ENCODE measurements at places on chromosomes 11 and 22.
A peak's percentile ranks its signal among the peaks of the same experiment; 100 is the strongest.

GRCh38 chr11:9138133-9138453 is 46.7 kb upstream of the SCUBE2 start:
- DNase-seq: no peak

DNA sequence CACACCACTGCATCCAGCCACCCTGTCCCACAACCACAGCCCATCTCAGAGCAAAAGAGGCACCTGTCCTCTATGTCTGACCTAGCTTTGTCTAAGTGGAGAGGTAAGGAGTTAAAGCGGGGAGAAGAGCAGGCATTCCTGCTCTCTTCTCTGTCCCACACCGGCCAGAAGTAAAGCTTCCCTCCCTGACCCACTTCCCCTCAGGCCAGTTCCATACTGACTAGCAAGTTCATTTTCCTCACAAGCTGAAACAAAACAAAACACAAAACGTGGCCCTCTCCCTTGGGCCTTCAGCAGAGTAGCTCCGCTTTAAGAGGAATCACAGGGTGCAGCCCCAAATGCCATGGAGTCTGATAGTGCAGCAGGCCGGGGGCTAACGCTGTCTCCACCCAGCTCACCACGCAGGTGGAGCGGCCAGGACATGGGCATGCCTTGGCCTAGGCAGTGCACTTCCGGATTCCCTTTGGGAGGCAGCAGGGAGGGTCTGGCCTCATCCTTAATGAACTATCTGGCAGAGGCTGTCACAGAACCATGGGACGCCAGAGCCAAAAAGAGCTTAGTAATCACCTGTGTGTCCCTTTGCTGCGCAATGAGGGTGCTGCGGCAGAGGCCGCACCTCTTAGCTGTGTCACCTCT is 34.0 kb downstream of the FLI1 start:
- no peak for DNase-seq

GRCh38 chr11:95556342-95557163 is 233.0 kb downstream of the FAM76B start:
- peak; percentile 68 for DNase-seq

DNA sequence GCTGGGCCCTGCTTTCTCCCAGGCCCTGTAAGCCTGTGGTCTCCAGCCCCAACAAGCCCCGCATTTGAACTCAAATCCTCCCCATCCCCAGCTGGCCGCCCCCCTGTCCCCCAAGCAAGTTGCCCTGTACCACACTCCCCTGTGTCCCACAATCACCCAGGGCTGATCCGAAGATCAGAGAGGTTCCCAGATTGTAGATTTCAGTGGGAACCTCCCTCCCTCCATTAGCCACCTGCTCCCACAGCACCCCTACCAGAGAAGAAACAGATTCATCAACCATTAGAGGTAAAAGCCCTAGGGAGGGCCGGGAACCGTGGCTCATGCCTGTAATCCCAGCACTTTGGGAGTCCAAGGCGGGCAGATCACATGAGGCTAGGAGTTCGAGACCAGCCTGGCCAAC is 107.5 kb downstream of the FEZ1 start:
- no peak for DNase-seq

DNA sequence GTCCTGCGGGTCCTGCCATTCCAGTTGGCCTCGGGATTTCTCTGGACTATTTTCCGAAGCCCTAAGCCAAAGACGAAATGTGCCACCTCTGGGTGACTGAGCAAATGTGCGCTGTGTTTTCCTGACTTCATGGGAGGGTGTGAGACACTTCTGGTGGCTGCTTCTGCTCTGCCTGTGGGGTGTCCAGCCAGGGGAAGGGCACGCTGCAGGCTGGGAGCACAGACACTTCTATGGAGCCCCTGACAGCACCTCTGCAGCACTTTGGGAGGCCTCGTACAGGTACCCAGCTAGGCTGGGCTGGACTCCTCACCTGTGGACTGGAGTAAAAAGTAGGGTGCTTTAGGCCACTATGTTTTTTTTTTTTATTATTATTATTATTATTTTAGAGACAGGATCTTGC is 17.7 kb downstream of the TANGO2 start:
- no peak for DNase-seq

DNA sequence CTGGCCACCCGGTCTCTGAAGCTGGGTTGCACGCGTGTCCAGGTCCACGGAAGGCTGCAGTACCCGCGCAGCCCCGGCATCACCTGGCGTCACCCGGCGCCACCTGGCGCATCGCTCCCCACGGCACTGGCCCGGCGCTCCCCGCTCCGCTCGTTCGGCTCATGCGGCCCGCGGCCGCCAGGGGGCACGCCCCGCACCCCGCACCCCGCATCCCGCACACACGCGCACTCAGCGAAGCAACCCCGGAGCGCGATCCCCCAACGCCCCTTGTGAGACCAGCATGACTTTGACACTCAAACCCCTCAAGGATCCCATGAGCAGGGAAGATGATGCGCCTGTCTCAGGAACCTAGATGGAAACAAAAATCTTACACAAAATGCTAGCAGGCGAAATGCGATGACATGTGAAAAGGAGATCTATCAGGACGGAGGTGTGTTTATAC is 11.9 kb downstream of the B3GNT6 start:
- DNase-seq: no peak

- DNase-seq: no peak
Measured at GRCh38 chr22:32562916-32563315, 88.3 kb downstream of the FBXO7 start.

- DNase-seq: no peak
Measured at GRCh38 chr22:24459911-24460310, 32.5 kb downstream of the ADORA2A start.

GRCh38 chr11:43732225-43732624 is 51.7 kb downstream of the HSD17B12 start:
- DNase-seq: no peak

DNA sequence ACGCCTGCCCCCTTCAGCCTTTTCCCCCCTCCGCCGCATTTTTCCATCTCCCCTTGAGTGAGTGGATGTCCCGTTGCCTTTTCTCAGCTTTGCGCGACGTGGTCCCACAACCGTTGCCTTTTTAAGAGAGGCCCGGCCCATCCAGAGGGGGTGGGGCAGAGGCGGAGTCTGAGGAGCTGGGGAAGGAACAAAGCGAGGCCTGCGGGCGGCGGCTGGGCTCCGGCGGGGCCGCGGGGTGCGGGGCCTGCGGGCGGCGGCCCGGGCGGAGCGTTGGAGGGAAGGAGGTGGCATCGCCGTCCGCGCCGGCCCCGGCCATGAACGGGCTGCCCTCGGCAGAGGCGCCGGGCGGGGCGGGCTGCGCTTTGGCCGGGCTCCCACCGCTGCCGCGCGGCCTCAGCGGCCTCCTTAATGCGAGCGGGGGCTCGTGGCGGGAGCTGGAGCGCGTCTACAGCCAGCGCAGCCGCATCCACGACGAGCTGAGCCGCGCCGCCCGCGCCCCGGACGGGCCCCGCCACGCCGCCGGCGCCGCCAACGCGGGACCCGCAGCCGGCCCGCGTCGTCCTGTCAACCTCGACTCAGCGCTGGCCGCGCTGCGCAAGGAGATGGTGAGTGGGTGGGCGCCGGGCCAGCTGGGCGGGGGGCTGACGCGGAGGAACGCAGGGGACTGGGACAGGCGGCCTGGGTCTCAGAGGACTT is at the start of gene FAM89B:
FAM89B (plus strand) TSS at position 183 of the 696 bp plus-strand sequence; CDS start at position 315, 132 bp downstream.
- DNase-seq: peak; percentile 85

DNA sequence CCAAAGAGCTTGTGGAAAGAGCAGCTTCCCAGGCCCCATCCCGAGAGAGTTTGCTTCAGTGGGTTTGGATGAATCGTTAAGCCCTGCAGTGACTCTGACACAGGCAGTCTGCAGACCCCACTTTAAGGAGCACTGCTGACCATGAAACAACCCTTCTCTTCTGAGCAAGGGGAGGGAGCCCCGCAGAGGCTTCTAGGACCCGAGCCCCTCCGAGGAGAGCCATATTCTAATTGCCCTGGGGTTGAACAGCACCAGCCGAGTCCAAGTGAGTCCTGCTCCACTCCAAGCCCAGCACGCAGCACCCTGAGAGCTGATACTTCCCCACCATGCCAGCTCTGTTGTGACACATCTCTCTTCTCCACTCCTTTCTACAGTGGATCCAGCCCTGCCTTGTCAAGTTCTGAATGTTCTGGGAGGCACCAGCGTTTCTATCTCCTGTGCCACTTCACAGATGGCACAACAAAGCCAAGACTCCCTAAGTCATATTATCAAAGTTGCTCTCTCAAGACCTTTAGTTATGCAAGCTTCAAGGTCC is 10.4 kb downstream of the USP2 start:
- no peak for DNase-seq

GRCh38 chr11:119339589-119340334 is 921 bp downstream of the C1QTNF5 start:
- peak; percentile 51 for DNase-seq

- DNase-seq: no peak
Measured at GRCh38 chr22:37618674-37619073, 10.0 kb downstream of the GGA1 start.

- DNase-seq: no peak
Measured at GRCh38 chr11:73833067-73833466, 43.6 kb downstream of the COA4 start.

- DNase-seq: peak; percentile 61
Measured at GRCh38 chr11:97614606-97615005, 1224.8 kb downstream of the JRKL start.

GRCh38 chr22:32916025-32916424 is 114.5 kb downstream of the TIMP3 start:
- DNase-seq: no peak

DNA sequence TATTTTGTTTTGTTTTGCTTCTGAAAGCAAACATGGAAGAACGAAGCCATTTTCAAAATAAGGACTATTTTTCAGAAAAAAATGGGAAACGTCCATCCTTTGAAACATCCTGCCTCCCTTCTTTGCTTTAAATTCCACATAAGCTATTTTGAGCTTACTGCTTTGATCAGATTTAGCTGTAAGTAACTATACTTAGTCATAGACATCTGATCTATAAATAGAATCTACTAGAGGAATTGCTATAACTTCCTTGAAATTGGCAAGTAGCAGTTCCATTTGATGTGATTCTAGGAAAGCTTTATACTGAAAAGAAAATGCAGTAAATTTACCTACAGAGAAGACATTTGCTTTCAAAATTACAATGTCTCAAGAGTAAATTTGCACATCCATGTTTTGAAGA is 305.8 kb downstream of the TTC28 start:
- peak; percentile 45 for DNase-seq

DNA sequence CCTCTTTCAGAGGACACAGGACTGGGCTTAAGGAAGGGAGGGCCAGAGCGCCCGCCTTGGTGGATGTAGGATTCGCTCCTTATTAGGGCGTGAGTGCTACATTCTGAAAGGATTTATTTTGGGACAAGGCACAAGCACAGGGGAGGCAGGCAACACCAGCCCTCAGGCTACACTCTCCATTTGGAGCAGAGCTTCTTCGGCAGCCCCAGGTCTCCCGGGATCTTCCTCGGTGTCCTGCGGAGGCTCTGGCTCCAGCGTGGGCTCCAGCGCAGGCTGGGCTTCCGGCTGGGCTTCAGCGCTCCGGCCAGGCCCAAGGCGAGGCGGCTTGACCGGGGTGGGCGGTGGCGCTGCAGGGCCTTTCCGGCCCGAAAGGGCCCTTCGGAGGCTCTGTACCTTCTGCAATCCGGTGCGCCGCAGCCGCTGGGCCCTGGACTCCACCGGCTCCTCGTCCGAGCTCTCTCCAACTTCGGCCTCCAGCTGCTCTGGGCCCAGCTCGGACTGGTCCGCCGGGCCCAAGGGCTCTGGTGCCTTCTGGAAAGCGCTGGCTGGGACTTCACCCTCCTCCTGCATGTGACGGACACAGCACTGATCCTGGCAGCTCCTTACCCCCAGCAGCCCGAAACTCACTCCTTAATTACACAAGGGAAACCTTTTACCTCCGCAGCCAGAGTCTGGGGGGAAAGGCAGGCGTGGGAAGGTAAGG is 1.1 kb downstream of the CAVIN3 start:
- DNase-seq: peak; percentile 26

DNA sequence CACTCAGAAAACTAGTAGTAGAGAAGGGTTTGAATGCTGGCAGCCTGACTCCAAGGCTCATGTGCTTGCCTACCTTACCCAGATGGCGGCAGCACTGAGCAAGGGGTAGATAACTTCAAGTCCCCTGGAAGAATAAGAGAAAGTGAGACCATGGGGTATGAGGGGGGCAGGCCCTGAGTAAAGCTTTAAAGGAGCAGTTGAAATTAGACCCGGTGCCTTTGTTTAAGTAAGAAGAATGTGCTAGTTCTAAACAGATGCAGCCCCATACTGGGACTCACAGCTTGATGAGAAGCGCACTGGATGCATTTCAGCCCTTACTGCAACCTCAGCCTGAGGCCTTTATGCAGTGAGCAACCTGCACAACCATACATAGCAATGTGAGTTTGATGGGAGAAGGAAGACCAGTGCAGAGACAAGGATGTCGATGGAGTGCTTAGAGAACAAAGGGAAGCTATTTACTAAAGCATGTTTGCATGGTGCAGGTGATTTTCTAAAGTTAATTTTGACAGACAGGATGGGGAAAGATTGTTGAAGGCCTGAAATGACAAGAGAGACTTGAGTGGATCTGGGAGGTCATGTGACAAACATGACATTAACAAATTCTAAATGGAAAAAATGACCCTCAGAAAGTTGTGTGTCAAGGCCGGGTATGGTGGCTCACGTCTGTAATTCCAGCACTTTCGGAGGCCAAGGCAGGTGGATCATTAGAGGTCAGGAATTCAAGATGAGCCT is 27.1 kb upstream of the TMA7B start:
- DNase-seq: peak; percentile 37

DNA sequence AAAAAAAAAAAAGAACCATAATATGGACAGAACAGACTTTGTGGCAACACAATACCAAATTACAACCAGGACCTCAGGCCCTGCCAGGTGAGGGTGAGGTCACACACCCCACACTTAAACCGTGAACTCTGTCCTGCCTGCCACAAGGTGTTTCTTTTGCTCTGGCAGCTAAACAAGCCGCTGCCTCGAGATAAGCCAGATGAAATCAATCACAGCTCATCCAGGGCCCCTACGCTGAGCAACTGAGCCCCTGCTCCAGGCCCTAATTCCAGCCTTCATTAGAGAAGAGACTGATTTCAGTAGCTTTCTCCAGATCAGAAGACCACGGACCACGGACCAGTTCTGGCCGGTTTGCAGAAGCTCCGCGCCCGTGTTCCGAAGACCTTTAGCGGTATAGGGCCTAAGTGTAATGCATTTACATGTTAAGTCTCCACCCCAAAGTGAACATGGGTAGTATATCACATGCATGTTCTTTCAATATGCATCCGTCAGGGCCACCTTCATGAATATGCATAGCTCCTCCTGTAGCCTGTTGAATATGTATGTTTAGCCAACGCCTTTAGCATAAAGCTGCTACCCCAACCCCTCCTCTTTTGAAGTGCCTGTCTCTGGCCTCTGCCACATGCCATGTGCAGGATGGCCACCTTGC is 14.8 kb upstream of the RAC2 start:
- DNase-seq: no peak

DNA sequence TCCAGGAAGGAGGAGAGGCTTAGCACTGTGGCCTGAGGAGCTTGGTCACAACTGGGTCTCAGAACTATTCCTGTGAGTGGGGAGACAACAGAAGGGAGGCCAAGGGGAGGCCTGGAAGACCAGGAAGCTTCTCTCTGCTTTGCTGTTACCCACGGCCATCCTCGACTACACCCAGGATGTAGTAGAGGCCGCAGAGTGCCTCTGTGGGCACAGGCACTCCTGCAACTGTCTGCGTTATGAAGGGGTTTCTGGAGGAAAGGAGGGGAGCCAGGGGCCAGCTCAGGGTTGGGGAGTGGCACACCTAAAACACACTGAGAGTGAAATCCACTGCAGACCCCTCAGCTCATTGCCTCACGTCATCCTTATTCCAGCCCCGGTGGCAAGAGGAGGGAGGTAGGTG is 3.8 kb upstream of the MFRP start:
- DNase-seq: no peak
